ENCODE measurements at places on chromosomes 13 and 19.

- H3K27ac ChIP-seq, result no peak overlapping the region
- no peaks in the 10 kb centered on the region for H3K4me1 ChIP-seq
- H3K4me3 ChIP-seq, result no peak overlapping the region
Observed at GRCh38 chr13:111912991-111913760, 153.8 kb upstream of the SOX1 start.

- no peaks in the 10 kb centered on the region for H3K36me3 ChIP-seq
- H3K27ac ChIP-seq, result no peak overlapping the region
- H3K27me3 ChIP-seq, result no peaks in the 10 kb centered on the region
- H3K4me3 ChIP-seq, result no peak overlapping the region
Observed at GRCh38 chr13:77521194-77521593, 14.3 kb upstream of the SCEL start.

DNA sequence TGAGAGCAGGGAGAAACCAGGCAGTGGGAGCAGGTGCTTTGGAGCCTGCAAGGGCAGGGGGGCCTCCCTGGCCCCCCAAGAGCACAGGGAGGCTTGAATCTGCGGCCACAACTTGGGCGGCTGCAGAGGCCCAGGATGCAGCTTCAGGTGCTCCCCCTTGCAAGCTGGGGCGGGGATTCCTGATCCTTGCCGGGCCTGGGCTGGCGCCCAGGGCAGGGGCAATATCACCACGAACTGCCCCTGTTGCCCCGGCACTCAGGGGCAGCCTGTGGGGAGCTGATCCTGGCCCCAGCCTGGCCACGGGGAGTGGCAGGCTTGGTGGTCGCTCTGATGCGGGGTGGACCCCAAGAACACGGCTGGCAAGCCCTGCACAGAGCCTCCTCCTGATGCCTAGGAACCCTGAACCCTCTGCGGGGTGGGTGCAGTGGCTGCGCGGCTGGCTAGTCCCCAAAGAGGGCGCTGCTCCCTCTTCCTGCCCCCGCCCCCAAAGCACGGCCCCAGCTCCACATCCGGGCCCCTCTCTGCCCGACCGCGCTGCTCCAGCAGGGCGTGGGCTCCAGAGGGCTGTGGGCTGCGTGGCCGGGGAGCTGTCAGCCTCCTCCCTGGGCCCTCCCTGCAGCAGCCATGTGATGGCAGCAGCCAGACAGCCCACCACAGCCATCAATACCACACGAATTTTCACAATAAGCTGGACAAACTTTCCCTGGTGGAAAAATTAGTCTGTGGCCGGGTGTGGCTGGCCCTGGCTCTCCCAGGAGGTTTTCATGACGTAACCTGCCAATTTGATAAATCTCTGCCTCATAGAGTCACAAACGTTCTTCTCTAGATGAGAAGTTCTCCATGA lies 21.0 kb downstream of the TNFSF9 start:
- H3K4me1 ChIP-seq, result peaks cover 7% of the 10 kb centered on the region
- no peak overlapping the region for H3K27ac ChIP-seq
- DNase-seq, result no peak
- no peak overlapping the region for H3K4me3 ChIP-seq

- H3K4me1 ChIP-seq, result peaks cover 23% of the 10 kb centered on the region
- no peaks in the 10 kb centered on the region for H3K27me3 ChIP-seq
- DNase-seq, result no peak
- H3K27ac ChIP-seq, result peak overlapping the region; percentile 68
Observed at GRCh38 chr19:18701250-18701608, 17.7 kb downstream of the CRTC1 start.

- H3K36me3 ChIP-seq, result no peaks in the 10 kb centered on the region
- no peaks in the 10 kb centered on the region for H3K4me1 ChIP-seq
- H3K27ac ChIP-seq, result no peak overlapping the region
- DNase-seq, result no peak
Observed at GRCh38 chr13:86446311-86446710, 647.1 kb upstream of the SLITRK6 start.

- DNase-seq, result no peak
Observed at GRCh38 chr19:6354098-6354674, 7.1 kb upstream of the CLPP start.

DNA sequence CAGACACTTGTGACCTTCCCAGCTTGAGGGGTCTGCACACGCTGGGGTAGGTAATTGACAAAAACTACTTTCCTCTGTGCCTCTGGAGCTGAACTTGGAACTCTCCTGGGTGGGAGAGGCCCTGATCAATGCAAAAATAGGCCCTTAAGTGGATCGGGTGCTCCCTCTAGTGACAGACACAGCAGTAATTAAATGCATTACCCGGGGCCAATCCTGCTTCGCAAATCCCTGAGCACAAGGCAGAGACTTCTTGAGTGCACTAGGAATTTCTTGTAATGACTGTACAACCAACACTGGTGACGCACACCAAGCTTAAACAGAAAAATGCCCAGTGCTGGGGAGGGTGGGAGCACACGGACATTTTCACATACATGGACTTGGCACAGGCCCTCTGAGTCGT lies 10.6 kb upstream of the UBE2S start:
- no peaks in the 10 kb centered on the region for H3K4me1 ChIP-seq
- H3K27me3 ChIP-seq, result no peaks in the 10 kb centered on the region
- DNase-seq, result no peak
- H3K27ac ChIP-seq, result no peak overlapping the region
- H3K4me3 ChIP-seq, result no peak overlapping the region

GRCh38 chr13:33918199-33918932 lies 100.4 kb downstream of the RFC3 start:
- no peak overlapping the region for H3K27ac ChIP-seq
- H3K27me3 ChIP-seq, result no peaks in the 10 kb centered on the region
- H3K4me3 ChIP-seq, result no peak overlapping the region
- no peak for DNase-seq
- no peaks in the 10 kb centered on the region for H3K4me1 ChIP-seq
- H3K36me3 ChIP-seq, result no peaks in the 10 kb centered on the region

DNA sequence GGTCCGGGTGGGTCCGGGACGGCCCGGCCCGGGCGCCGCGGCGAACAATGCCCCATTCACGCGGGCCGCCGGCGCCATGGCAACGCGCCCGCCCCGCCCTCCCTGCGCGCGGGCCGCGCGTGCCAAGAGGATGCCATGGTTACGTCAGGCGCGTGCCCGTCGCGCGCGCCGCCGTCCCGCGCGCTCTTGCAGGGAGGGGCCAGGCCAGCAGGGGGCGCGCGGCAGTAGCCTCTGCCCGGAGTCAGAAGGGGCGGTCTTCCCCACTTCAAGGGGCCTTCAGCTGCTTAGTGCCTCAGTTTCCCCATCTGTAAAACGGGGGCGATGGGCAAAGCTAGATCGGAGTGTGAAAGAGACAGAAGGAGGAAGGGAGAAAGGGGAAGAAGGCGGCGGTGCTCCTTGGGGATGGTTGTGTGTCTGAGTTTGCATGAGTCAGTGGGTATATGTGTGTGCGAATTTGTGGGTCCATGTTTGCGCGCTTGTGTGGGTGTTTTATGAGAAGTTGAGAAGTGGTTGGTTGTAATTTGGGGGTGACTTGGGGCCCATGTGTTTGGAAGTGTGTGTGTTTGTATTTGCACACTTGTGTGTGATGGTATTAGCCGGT lies 11.6 kb upstream of the NFIX start:
- DNase-seq, result no peak
- H3K4me3 ChIP-seq, result peak overlapping the region; percentile 26
- no peak overlapping the region for H3K27ac ChIP-seq
- no peaks in the 10 kb centered on the region for H3K27me3 ChIP-seq

GRCh38 chr19:11378319-11379189 lies 4.1 kb downstream of the SWSAP1 start:
- no peaks in the 10 kb centered on the region for H3K36me3 ChIP-seq
- peak overlapping the region; percentile 55 for H3K27ac ChIP-seq
- peaks cover 81% of the 10 kb centered on the region for H3K4me1 ChIP-seq
- H3K4me3 ChIP-seq, result no peak overlapping the region
- H3K27me3 ChIP-seq, result no peaks in the 10 kb centered on the region

GRCh38 chr13:41188584-41188983 lies 5.8 kb downstream of the KBTBD7 start:
- H3K27me3 ChIP-seq, result no peaks in the 10 kb centered on the region
- no peaks in the 10 kb centered on the region for H3K36me3 ChIP-seq
- DNase-seq, result no peak
- peaks cover 29% of the 10 kb centered on the region for H3K4me1 ChIP-seq
- no peak overlapping the region for H3K27ac ChIP-seq

DNA sequence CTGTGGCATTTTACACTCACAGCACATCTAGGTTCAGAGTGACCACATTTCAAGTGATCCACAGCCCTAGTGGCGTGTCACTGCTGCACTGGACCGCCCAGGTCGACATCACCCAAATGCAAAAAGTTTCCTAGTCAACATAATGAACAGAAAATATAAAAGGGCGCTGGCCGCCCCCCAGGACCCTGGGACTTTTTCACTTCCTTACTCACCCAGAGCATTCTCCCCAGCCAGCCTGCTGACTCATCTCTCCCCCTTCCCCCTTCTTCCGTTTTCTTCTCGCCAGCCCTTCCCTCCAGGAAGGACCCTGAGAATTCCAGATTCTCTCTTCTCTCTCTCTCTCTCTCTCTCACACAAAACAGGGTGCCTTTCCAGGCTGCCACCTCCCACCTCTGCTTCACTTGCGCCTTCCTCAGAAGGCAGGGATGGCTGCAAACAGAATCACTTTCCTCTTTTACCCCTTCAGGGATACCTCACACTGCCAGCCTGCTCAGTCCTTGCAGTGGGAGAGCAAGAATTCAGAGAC lies 21.0 kb upstream of the GRWD1 start:
- DNase-seq, result no peak
- no peak overlapping the region for H3K4me3 ChIP-seq
- no peaks in the 10 kb centered on the region for H3K36me3 ChIP-seq
- H3K4me1 ChIP-seq, result no peaks in the 10 kb centered on the region
